ENCODE measurements at places on chromosomes 3 and 15.

DNA sequence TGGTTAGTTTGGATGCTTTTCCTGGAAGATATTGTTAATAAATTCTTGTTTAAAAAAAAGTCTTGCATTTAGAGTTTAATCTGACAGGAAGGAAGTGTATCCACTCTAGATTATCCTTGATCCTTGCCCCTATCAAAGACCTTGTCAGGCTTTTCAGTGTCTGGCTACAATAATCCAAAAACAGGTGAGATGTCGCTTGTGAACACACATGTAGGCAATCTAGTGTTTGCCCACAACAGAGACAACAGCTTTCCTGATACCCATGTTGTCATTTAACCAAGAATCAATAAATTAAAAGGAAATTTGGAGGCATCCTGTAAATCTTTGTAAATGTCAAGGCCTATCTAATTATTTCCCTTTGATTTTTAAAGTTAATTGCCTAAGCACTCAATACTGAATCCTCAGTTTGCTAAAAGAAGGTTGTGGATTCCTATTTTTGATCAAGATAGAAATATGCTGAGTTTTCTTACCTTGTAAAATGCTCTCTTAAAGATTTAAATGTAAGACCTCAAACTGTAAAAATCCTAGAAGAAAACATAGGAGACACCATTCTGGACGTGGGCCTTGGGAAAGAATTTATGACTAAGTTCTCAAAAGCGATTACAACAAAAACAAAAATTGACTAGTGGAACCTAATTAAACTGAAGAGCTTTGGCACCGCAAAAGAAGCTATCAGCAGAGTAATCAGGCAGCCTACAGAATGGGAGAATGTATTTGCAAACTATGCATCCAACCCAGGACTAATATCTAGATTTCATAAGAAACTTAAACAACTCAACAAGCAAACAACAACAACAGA is 207.7 kb downstream of the NAALADL2 start:
- no peak for DNase-seq

GRCh38 chr3:58047826-58048225 is 39.6 kb downstream of the FLNB start:
- no peak for DNase-seq

DNA sequence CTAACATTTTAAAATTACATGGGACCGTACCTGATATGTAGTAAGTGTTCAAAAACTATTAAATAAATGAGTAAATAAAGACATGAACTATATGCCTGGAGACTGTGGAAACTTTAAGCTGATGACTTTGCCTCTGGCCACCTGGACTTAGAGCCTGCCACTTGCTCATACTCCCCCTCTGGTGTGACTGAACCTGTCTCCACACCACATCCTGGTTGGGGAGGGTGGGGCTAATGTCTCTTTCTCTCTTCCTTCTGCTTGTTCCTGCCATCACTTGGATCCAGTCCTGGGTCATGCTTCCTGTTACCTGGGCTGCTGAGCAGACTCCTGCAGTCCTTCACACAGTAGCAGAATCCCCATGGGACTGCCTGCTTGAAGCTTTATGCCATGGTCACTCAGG is 8.2 kb upstream of the TMEM158 start:
- DNase-seq = no peak

DNA sequence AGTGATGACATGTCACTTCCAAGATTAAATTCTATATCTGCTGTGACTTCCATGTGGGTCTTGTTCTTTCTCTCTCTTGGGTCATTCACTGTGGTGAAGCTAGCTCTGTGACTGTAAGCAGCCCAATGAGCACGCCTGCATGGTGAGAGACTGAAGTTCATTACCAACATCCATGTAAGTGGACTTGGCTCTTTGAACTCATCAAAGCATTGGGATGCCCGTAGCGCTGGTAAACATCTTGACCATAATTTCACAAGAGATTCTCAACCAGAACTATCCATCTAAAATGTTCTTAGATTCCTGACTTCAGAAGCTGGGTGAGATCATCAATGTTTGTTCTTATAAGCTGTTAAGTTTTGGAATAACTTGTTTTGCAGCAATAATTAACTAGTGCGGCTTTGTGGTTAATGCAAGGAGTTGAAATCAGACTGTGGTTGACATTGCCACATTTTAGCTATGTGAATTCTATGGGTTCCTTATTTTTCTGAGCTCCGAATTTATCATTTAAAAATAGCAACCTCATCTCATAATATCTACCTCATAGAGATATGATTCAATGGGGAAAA is 31.6 kb upstream of the LRRC3B start:
- DNase-seq = no peak

DNA sequence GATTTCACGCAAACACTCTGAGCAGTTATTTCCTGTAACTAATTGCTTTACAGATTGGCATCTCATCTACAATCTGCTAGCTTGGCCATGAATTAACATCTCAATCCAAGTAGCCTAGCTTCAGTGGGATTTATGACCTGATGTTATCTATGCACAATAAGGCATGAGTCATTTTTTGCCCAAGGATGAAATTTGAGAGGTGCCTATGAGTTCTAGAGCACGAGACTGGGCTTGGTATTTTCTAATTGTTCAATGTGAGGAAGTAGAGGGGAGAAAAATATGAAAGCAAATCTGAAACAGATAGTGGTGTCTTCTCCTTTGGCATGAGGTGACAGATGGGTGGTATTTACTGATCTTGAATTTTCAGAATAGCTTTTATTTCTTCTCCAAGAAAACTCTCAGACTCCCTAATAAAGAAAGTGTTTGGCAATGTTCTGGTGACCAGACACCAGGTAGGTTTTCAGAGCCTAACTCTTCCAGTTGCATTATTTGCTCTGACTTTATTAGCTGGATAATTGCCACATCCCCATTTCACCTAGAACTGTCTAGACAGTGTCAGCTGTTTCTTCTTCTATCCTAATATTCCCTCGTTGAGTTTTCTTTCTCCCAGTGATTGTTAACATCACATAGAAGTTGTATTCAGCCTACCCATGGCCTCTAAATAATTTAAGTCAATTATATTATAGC is 301.0 kb upstream of the UMPS start:
- DNase-seq = no peak

DNA sequence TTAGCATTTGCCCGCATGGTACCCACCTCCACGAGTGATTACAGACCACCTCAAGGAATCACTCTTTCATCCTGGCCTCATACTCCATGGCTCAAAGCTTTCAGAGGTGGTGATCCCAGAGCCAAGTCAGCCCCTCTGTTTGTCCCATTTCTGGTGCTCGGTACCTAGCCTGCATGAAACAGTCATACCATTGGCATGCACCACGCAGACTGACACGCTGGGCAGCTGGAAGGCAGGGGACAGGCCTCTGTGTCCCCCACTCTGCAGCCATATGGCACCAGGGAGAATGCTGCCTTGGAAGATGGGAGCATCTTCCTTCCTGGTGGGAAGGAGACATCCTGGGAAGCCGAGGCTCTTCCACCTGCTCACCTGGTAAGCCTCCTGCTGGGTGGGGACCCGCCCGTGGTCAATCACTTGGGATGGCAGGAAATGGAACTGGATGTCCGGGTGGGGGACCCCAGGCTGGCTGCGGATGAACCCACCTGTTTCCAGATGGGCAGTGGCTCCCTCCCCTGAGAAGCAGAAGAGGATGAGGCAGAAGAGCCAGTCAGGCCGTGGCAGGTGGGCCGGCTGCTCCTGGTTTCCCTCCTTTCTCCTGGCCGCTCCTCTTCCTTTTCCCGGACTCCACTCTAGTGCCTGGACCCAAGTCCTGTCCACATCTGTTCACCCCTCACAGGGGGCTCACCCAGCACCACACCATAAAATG is 26.9 kb downstream of the CHDH start:
- no peak for DNase-seq

DNA sequence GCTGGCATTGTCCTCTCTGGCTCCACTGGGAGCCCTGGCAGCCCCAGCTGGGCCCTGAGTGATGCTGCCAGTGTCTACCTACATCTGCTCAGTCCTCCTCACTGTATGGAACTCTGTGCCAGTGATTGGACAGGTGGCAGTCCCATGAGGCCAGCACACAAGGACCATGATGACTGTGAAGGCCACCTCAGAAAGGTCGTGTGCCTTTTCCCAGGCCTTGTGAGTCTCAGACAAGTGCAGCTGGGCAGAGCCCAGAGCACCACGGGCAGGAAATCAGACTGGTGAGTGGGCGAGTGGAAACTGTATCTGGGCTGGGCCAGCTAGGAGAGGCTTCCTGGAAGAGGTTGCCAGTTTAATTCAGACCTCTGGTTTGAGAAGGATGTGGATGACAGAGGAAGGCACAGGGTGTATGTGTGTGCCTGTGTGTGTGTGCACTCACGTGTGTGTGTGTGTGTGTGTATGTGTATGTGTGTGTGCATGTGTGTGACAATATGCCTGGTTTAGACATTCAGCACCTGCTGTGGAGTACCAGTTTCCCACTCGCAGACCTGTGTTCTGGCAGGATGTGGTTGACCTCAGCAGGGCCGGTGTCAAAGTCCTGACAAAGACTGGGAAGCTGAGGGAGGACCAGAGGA is 7.0 kb downstream of the MAPKAPK3 start:
- no peak for DNase-seq

- peak; percentile 29 for DNase-seq
These were observed 250.1 kb downstream of the DIPK2A start for GRCh38 chr3:144221761-144222160.

- no peak for DNase-seq
These were observed 51.5 kb downstream of the TJP1 start for GRCh38 chr15:29770796-29771195.

GRCh38 chr3:138397983-138398382 is 36.4 kb upstream of the ESYT3 start:
- no peak for DNase-seq

GRCh38 chr3:138567403-138567802 is 26.7 kb downstream of the CEP70 start:
- DNase-seq = no peak

DNA sequence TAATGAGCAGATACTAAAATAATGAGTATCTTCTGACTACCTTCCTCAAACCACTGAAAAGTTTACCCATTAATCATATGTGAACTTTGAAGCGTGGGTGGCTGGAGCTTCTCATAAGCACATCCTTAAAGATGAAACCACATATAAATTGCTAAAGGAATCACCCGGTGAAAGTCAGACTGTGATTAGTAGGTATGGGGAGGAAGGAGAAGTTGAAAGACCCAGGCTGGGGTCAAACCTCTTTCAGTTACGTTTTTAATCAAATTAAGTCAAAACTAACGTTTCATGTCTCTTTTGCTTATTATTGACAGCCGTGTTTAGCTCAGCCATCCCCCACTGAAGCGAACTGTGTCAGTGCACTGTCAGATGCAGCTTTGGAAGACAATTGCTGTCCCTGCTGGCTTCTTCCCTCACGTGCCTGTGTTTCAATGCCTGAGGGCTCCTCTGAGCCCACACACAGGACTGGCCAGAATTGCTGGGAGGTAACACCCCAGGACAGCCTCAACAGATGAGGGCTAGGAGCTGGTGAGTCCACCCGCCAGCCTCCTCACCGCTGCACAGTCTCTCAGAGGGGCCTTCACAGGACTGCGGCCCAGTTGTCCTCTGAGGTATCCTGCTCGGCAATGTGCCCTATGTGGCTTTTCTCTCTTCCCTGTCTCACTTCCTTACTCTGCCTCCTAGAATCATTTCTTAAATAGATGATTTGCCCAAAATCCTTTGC is 29.3 kb upstream of the SH3BP5 start:
- DNase-seq = no peak

Data from kidney (tissue), 22 donors.